ENCODE measurements at places on chromosomes 11 and 22.
A peak's percentile ranks its signal among the peaks of the same experiment; 100 is the strongest.

DNA sequence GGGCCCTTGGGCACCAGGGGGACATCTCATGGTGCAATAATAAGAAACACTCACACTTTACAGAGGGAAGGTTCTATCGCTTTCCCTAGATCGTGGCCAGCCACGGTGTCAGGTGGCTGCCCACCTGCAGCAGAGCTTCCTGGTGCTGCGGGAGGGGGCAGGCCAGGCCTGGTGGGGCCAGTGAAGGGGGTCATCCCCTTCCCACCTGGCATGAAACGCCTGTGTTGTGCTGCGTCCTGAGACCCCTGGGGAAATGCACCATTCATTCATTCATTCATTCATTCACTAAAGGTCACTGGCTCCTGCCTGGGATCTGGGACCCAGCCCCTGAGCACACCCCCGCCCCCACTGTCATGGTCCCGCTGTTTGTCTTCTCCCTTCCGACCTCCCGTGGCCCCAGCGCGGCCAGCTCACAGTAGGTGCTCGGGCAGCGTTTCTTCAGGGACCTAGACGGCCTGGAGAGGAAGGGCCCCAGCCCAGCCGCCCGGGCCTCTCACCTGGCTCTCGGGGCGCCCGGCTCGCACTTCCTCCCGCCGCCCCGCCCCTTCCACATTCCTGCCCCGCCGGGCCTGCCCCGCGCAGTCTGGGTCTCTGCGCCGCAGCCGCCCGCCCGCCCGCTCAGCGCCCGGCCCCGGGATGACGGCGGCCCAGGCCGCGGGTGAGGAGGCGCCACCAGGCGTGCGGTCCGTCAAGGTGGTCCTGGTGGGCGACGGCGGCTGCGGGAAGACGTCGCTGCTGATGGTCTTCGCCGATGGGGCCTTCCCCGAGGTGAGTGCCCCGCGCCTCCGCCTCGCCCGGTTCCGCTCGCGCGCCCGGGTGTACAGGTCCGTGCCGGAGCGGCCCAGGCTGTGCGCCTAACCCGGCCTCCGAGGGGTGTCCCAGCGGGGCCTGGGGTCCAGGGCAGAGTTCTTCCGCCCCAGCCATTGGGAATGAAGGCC is at the start of gene RHOD:
Gene RHOD (plus strand): TSS at position 581 of the 938 bp plus-strand sequence. CDS start 56 bp downstream, at position 637.
- peak; percentile 57 for DNase-seq

GRCh38 chr11:72807021-72807693 is 7.1 kb upstream of the ATG16L2 start:
- no peak for DNase-seq

DNA sequence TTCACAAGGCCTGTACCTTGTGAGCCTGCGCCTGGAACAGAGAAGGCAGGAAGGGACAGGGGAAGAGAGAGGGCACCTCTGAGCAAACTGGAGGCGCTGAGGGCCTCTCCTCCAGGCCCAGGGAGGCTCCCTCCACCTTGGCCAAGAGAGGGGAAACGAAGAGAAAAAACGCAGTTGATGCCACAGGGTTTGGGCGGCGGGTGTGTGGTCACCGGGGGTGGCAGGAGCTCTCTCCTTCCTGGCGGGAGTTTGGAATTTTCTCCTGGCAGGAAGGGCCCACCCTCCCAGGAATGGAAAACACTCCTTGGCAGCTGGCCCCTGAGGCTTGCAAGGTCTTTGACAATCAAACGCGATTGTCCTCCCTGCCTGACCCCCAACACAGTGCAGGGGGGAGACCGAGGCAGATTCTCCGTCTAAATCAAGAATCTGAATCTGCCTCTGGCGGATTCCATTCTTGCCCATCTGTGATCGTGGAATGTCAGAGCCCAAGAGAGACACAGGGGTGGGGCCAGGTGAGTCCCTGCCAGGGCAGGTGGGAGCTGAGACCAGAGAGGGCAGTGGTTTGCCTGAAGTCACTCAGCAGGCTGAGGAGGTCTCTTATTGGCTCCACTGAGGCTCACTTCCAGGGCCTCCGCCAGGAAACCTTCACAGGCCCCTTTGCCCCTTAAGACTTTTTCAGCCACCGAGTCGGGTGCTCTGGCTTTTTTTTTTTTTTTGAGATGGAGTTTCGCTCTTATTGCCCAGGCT is 21.0 kb downstream of the RPL3 start:
- DNase-seq = no peak

DNA sequence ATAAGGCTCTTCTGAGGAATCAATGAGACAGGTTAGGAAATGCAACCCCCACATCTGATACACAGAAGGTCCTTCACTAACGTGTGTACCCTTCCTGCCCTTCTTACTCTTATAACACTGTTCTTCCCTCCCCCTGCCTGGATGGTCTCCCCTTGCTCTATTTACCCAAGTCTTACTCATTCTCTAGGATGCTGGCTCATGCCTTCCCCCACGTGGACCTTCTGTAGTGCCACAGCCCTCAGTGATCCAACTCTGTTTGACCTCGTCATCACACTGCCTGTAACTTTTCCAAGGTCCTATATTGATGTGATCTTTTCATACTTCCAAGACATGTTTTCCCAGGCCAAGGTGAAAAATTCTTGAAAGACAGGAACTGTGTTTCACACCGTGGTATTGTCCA is 79.8 kb downstream of the C11orf58 start:
- no peak for DNase-seq

DNA sequence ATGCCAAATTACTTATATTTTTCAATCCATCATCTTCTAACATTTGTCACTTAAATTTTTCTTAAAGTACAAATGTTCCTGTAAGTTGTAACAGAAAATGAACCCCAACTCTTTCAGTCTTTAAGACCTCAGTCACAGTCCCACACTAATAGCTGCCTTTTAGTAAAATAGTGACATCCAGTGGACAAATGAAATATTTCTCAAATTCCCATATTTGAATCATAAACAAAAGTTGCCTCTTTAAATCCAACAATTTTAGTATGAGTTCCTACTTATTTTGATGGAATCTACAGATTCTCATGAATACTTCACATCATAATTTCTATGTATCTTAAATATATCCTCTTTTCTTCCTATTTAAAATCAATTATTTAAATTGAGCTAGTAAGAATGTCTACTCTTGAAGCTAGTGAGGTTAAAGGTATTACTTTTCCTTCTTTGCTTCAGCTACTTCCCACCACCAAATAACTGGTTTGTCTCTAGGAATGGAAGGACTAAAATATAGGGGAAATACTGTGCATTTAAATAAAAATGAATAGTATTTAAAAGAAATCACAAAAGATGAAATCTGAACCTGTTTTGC is 9.2 kb downstream of the LIN7C start:
- no peak for DNase-seq

DNA sequence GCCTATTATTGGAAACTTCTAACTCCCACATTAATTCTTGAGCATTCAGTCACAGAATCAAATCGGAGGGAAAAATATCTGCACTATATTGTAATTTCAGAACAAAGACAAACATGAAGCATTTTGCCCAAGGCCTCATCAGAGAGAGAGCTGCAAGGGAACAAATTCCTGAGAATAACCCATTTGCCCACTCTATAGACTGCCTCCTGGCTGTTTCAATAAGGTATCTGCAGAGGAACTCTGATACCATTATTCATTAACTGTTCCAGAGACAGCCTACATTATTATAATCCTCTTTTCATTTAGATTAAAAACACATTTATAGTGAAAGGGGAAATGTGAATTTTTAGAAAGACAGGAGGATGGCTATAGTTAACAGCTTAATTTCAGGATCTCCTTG is 663.9 kb downstream of the DLG2 start:
- no peak for DNase-seq

- no peak for DNase-seq
These were observed 123.5 kb downstream of the UVRAG start for GRCh38 chr11:75938543-75938942.

- no peak for DNase-seq
These were observed 4.5 kb downstream of the FAM83F start for GRCh38 chr22:39999144-39999757.

GRCh38 chr11:125871391-125872137 is 15.9 kb upstream of the HYLS1 start:
- no peak for DNase-seq

DNA sequence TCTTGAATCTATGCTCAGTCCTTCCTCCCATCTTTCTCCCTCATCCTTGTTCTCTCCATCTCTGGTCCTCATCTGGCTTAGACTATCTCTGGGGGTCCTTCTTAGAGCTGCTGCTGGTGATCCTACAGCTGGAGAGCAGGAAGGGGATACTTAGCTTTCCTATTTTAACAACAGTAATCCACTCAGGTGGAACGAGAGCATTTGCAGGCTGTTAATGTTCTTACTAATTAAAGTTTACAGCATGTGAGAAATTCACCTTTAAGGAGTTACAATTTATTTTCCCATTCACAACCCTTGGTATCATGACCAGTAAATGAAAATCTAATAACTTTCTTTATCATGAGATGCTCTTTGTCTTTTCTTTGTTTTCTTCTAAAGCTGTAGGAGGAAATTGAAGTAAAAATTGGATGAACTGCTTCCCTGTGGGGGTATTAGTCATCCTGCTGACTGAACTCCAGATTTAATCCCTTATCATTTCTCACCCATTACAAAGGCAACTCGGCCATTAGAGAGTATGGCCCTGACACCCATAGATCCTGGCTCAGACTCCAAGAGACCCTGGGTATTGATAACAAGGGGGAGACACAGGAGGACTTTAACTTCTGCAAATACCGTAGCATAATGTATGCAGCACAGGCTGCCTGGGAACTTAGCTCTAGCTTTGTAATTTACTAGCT is 37.6 kb upstream of the MTNR1B start:
- DNase-seq = no peak

- no peak for DNase-seq
These were observed 126.1 kb downstream of the HIPK3 start for GRCh38 chr11:33383075-33383919.

GRCh38 chr22:36359470-36359996 is 28.2 kb downstream of the MYH9 start:
- DNase-seq = no peak
